Activated T-helper 1 cell treated with Interleukin-2 at 50 U/mL for 16 hours (primary cell): ENCODE measurements at places on chromosomes 7 and 10.

- no peak for DNase-seq
These were observed 3.8 kb downstream of the RTKN2 start for GRCh38 chr10:62264702-62265436.

GRCh38 chr7:74185016-74185415, 10.9 kb downstream of the EIF4H start:
- DNase-seq: no peak

GRCh38 chr10:110637558-110638053, 6.5 kb upstream of the RBM20 start:
- DNase-seq: no peak

DNA sequence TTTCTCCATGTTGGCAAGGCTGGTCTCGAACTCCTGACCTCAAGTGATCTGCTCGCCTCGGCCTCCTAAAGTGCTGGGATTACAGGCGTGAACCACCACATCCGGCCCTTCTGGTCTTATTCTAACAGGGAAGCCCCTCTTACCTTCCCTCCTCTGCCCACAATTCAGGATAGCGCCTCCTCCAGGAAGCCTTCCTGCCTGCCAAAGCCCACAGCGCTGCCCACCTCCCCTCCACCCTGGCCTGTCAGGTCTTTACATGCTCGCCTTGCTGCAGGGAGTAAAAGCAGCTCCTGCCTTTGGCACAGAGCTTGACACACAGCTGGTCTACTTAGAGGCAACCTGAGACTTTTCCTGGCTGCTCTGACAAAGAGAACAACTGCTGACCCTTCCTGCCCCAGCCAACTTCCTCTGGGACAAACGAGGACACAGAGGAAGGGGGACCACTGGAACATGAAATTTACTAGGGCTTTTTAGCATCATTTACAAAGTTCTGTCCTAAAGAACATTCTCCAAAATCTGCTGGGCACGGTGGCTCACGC, 13.2 kb downstream of the MLXIPL start:
- no peak for DNase-seq

DNA sequence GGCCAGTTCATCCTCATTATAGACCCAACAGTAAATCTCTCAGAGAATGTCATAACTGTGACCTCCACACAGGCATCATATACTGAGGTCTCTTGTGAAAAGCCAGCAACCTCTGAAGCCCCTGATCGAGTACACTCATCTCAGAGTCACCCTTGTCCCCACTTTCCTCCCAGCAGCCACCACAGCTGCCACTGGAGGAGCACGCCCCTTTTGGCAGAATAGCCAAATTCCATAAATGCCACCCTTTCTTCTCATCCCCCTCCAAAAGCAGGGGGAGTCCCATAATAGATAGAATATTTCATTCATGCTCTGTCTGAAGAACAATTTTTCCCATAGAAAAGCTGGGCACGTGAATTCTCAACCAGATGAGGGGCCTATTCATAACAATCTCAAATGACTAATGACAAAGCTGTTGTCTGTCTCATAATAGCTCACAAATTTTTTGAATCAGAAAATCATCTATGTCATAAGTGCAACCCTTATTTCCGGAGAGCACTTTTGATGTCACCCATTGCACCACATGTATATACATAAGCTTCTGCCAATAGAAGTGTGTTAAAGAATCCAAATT, 47.4 kb downstream of the SGMS1 start:
- no peak for DNase-seq

DNA sequence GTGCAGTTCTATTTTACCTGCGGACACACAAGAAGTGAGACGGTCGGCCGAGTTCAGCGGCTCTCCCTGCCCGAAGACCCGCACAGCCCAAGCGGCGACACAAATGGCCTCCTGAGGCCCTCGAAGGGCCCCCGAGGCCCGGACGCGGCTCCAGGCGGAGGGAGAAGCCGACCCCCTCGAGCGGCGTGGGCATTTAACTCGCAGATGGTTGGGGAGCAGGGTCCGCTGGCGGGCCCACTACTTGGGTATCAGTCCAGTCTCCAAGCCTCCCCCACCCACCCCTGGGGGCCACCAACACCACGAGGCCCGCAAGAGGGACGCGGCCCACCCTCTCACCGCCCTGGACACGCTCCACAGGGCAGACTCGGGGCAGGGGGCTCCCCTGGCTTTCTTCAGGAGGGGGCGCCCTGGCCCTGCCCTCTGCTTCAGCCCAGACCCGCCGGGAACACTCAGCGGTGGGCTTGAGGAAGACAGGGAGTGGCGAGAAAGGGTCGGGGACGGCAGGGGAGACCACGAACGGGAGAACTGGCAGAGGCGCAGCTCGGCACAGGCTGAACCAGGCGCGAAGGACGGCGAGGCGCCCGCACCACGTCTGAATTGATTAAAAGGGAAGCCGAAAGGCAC, 1.7 kb downstream of the IGF2BP3 start:
- DNase-seq: no peak
